ENCODE measurements at places on chromosomes 5 and 9.

DNA sequence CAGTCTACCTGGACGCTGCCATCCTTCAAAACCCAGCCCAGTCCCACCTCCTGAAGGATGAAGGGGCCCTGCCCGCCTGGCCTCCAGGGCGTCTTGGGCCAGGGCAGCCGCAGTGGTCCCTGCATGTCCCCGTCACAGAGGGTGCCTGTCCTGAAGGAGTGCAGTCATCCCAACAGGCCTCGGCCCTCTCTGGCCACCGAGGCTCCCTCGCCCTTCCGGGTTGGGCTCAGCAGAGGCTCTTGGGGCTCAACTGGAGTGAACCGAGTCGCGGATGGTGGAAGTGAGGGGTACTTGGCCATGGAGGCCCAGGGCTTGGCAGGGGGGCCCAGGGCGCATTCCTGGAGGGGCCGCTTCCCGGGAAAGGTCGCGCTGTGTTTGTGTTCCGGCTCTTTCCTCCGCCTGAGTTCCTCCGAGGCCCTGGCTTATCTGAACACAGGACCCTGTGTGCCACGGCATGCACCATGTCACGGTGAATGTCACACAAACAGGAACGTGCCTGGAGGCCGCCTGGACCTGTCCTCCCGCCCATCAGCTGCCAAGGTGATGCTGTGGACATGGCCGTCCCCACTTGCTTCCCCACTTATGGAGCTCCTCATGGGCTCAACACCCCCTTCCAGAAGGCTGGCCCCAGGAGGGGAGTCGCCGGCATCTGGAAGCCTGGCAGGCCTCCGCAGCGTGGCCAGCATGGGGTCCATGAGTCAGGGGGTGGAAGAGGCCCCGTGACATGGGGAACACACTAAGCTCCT is 25.7 kb upstream of the OBP2B start:
- DNase-seq = no peak

GRCh38 chr9:7095058-7095457 is 337.3 kb downstream of the KDM4C start:
- DNase-seq = no peak

GRCh38 chr5:132243366-132243977 is 14.0 kb upstream of the PDLIM4 start:
- no peak for DNase-seq

DNA sequence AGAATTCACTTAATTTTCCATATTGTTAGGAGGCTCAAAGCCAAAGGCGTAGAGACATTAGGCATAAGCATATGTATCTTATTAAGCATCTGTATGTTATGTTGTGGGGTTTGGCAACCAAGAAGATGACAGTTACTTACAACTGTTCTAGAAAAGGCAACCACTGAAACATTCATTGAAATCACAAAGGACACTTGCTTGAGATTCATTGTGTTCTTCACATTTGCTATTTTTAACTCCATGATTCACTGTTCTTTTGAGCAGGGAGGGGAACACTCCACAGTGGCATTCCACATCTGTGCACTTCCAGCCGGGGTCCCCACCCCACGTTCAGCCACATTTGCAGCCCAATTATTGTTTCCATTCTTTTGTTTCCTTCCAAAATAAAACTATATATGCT is 107.1 kb downstream of the PALM2AKAP2 start:
- peak; percentile 39 for DNase-seq

DNA sequence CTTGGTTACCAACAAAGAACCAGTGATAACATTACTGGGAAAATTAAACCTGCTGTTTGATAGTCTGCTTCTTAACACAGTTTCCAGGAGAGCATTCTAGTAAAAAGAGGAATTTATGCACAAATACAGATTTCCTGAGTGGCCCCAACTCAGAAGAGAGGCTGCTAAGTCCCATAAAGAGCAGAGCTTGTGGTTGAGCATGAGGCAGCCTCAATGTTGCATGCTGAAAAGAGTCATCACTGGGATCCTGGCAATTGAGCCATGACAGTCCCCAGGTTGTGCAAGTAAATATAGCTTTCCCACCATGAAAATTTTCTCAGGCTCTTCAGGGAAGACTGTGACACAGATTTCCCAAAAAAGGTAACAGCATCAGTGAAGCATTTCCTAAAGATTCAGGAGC is 47.5 kb upstream of the ADRB2 start:
- DNase-seq = no peak

DNA sequence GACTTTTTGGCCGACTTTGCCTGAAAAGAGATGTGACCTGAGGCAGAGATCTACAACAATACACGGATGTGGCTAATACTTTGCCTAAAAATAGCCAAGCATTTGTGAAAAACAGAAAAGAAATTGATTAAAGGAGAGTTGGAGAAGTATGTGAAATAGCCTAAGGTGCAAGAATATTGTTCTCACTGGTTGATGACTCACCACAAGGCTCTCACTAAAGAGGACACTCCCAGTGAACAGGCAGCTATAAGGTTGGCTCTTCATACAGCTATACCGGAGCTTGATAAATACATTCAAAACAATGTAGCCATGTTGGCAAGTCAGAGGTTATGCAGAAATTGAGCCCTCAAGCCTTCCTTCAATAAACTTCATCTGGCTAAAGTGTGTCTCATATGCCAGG is 317.2 kb upstream of the GRAMD2B start:
- no peak for DNase-seq

DNA sequence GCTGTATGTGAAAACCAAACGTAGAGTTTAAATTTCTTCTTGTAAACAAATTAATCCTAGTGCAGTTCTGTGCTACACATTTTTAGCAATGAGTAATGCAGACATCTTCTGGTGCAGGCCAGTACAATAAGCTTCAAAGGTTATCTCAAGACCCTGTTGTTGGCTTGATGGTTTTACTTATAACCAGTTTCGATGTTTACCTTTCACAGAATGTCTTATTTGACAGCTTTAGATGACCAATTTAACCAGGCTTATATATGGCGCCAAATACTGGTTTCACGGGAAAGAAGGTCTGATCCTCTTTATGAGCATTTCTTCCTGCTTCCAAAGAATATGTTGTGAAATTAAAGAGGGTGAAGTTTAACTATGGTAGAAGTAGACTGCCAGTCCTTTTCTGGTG is 9.9 kb downstream of the ZFAND5 start:
- no peak for DNase-seq

DNA sequence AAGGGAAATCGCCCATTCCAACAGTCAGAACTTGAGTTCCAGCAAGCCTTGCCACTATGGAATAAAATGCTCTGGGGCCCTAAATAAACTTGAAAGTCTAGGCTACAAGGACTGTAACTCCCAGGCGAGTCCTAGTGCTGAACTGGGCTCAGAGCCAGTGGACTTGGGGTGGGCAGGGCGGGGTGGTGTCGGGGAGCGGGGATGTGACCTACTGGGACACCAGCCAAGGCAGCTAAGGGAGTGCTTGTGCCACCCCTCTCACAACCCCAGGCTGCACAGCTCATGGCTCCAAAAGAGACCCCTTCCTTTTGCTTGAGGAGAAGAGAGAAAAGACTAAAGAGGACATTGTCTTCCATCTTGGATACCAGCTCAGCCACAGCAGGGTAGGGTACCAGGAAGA is 61.5 kb downstream of the MEIKIN start:
- DNase-seq = no peak

DNA sequence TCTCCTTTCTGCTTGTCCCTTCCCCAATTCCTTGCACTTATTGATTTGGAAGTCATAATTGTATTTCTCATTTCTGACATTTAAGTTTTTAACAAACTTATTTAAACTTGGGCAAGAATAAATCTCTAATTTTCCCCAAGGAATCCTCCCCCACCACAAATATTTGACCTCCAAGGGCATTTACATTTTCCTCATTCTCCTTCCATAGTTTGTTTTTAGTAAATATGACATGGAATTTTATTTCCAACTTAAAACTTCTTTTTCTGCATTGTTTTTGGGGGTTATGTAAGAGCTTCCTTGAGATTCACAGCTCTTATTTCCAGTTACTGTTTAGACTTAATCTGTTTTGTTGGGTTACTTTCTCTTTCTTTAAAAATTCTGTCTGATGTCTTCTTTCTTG is 64.9 kb downstream of the ZNF618 start:
- no peak for DNase-seq

- DNase-seq = no peak
Observed at GRCh38 chr9:38424918-38425317, 664 bp upstream of the IGFBPL1 start.

DNA sequence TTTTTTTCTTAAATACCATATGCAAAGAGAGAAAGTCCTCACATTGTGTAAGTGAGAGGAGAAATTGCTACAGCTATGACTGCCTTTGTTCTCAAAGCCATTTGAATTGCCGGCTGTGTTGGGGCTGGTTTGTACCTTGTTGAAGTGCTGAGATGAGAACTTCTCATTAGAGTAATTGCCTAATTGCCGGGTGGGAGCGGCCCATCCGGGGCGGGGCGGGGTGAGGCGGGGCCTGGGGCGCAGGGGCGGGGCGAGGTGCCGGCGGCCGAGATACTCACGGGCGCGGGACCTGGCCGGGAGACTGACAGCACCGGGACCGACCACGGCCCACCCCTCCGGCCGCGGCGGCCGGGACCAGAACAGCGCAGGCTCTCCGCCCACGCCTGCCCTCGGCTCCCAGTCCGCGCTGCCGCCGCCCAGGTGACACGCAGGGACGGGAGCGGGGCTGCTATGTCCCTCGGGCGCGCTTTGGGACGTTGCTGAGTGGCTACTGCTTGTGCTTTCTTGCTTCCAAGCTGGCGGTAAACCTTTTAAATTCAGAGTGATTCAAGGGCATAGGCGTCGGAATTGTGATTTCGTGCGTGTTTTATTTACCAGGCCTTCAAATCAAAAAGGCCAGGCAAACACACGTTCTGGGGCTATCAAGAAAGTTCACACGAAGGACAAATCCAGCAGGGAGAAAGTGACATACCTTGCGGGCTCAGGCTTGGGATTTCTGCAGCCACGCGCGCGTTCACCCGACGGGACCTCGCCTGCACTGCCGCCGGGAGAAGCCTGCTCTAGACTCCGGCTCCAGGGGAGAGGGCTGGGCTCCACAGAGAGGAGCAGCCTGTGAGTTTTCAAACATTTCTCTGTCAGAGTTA is 269.1 kb downstream of the FANCC start:
- DNase-seq = peak; percentile 74

DNA sequence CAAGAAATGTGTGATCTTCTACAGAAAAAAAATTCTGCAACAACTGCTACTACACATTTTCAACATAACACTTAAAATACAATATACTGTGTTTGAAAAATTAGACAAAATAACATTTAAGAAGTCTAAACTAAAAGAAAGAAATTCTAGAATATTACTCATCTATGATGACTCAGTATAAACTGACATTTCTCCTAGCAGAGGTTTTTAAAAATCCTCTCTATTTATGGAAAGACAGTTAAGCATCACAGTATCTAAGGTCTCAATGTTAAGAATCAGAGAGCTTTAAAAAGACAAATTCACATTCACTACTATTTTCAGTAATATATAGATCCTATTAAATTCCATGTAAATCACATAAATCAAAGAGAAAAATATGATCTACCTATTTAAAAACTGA is 61.3 kb downstream of the NR2F1-AS1 start:
- no peak for DNase-seq

GRCh38 chr9:84493284-84493947 is 152.9 kb upstream of the SLC28A3 start:
- DNase-seq = no peak

DNA sequence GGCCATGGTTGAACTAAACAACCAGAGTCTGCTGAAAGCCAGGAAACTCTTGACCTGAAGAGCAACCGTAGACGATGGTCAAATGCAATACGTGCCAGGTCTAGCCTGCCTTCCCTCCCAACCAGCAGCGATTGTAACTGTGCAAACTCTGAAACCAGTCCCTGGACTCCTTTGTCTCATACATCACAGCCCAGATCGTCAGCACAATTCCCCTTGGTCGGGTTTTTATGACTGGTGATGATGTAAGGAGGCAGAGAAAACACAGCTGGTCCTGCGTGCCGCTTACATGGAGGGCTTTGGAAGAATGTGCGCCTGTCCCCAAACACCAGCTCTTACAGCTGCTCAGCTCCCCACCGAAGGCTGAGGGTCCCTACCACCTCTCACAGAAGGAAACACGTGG is 24.6 kb downstream of the SMIM23 start:
- DNase-seq = no peak

DNA sequence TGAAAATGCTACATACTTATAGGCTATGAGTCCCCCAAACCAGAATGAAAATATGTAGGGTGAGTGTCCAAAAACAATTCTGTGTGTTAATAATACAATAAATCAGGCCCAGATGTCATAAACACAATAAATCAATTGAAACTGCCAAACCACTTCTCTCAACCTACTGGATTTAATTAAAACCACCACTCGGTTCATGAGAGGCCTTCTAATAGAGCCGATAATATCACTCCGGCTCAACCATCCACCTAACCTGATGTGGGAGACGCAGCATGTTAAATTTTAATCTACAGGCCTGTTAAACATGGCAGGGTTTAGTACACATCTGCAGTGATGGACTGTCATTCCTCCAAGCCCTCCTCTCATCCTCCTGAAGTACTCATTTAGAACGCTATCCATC is 734.5 kb upstream of the ZNF608 start:
- no peak for DNase-seq

DNA sequence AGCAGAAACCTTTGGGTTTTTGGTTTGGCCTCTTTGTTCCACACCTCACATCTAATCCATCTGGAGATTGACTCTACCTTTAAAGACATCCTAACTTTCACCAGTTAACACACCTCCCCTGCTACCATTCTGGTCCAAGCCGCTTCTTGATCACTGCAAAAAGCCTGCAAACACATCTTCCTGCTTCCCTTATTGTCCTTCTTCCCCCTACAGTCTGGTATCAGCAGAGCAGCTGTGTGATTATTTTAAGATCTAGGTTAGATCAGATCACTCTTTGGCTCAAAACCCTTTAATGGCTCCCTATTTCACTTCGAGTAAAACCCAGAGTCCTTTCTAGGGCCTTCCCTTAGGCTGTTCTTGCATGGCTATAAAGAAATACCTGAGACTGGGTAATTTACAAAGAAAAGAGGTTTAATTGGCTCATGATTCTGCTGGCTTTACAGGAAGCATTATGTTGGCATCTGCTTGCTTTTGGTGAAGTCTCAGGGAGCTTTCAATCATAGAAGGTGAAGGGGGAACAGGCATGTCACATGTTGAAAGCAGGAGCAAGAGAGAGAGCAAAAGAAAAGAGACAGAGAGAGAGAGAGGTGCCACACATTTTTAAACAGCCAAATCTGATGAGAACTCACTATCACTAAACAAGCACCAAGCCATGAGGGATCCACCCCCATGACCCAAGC is 1.5 kb upstream of the TEX10 start:
- DNase-seq = no peak

DNA sequence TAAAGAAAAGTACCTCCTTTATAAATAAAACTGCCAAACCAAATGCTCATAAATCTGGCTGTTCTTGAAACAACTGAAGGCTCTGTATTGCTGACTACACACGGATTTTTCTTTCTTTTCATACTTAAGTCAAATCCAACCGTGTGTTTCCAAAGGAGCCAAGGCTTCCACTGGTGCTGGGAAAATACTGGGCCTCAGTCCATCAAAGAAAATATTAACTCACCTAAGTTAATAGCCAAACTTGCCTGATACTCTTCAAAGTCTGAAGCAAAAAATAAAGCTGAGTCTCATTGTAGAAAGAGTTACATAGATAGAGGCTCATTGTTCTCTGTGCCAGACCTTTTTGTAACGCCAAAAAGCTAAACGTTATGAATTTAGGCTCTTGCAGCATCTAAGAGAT is 350.4 kb upstream of the CDH9 start:
- DNase-seq = no peak

- no peak for DNase-seq
Observed at GRCh38 chr5:171410181-171410580, 9.3 kb upstream of the FGF18 start.

- peak; percentile 46 for DNase-seq
Observed at GRCh38 chr9:4508246-4508906, 18.1 kb downstream of the SLC1A1 start.
